ENCODE measurements at places on chromosomes 2 and 18.

GRCh38 chr2:234130777-234131181 is 80.3 kb downstream of the SPP2 start:
- peak; percentile 6 for DNase-seq

GRCh38 chr2:136486115-136486514 is 279.2 kb upstream of the THSD7B start:
- no peak for DNase-seq

DNA sequence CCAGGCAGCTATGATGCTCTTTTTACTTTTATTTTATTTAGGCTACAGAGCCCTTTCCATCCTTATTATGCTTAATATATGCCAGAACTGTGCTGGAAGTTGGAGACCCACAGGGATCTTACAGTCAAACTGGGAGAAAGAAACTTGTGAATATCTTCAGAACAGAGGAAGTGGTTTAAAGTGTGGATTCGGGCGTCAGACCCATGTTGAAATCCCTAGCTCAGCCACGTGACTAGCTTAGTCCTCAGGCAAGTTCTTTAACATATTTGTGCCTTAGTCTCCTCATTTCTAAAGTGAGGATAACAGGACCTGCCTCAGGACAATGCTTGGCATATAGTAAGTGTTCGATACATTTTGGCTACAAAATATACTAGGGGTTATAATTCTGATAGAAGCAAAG is 59.1 kb downstream of the MAP3K20 start:
- peak; percentile 20 for DNase-seq

GRCh38 chr2:122999258-122999657 is 1025.8 kb upstream of the CNTNAP5 start:
- DNase-seq: no peak

GRCh38 chr2:97779141-97779540 is 65.8 kb downstream of the ZAP70 start:
- DNase-seq: no peak

DNA sequence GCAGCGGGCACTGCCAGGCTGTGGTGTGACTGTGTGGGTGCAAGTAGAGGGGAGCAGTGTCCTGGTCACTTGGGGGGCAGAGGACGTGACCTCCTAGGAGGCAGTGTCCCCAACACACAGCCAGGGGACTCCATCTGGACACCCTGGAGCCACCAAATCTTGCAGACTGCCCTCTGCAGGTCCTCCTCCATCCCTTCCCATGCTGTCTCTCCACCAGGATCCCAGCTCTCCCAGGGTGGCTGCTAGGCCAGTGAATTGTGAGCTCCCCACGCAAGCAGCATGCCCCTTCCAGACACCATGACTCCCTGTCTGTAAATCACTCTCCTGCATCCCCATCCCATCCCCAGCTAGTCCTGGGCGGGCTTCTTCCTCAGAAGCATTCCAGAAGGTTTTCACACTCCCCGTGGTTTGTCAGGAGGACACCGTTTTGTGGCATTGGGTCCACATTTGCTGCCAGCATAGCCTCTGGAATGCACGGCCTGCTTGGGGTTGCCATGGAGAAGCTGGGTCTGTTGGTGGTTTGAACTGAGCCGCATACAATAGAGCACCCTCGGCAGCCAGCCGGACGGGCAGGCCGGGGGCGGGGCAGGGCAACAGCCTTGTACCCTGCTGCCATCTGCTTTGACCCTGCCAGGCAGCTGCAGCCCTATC is 210.7 kb downstream of the KLHL29 start:
- DNase-seq: no peak

DNA sequence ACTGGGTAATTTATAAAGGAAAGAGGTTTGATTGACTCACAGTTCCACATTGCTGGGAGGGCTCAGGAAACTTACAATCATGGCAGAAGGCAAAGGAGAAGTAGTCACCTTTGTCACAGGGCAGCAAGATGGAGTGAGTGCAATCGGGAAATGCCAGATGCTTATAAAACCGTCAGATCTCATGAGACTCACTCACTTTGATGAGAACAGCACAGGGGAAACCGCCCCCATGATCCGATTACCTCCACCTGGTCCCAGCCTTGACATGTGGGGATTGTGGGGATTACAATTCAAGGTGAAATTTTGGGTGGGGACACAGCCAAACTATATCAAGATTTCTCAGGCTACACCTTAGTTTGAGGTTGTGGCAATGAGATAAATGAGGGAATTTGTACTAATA is 54.9 kb downstream of the AKAIN1 start:
- DNase-seq: no peak

GRCh38 chr18:57073501-57074187 is 73.2 kb upstream of the BOD1L2 start:
- DNase-seq: no peak

- no peak for DNase-seq
These were observed 25.1 kb upstream of the SGPP2 start for GRCh38 chr2:222399038-222399783.

GRCh38 chr18:60044290-60045006 is 144.7 kb downstream of the PMAIP1 start:
- no peak for DNase-seq

DNA sequence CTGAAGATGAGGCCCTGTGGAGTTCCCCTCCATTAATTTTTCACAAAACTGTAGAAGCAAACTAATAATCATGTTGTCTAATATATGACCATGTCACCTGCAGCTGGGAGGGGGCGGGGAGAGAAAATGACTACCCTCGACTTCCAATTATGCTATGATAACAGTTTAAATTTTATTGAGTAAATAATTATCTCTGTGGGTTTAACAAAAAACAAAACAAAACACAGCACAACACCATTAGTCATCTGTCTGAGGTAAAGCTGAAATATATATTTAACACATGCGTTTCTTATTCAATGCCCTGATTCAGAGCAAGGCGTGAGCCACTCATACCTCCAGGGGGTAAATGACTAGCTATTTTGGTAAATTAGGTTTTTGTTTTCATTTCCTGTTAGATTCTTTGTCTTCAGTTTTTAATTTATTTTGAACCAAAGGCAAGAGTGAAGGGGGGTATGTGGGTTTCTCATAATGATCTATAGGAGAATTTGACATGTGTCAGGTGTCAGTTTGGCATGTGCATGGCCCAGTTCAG is 77.4 kb upstream of the ZCCHC2 start:
- no peak for DNase-seq

DNA sequence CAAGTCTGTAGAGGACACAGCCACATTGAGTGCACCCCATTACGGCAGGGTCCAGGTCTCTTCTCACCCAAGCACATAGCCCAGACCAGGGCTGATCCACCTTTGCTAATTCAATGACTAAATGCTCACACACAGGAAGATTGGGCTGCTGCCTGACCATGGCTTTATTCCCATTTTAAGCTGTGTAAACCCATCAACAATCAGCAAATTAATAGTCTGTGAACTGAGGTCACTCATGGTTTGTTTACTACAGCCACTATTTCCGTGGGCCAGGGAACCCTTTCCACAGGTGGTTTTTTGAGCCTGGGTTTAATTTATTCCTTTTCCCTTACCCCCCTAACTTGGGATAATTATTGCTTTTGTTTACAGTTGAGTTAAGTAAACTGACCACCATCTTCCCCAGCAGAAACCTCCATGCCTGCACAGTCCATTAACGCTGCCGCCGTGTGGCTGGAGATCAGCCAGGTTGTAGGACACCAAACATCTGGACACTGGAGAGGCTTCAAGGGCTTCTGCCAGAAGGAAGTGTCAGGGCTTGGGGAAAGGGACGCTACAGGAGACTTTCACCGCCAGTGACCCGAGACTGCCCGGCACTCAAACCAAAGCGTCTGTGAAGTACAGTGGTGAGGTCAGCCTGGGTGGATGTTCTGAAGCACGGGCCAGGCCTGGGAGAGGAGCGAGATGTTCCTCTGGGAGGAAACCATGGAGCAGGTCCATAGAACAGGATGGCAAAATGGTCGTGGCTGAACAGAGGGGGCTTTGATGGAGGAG is 282.9 kb downstream of the DYSF start:
- DNase-seq: no peak

DNA sequence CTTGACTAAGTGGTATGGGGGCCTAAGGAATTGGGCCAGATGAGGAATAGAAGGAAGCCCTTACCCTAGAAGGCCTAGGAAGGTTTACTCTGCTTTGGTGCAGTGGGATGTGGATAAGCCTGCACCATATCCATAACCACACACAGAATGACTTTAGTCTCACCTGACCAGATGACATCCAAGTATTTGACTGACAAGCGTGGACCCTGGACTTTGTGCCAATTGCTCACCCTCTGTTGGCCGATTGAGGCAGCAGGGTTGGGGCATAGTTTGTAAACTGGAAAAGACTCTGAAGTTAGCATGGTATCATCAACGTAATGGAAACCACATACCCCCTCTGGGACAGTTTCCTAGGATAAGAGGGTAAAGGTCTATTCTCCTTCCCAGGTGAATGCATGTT is 36.5 kb upstream of the SERPINE2 start:
- DNase-seq: no peak

DNA sequence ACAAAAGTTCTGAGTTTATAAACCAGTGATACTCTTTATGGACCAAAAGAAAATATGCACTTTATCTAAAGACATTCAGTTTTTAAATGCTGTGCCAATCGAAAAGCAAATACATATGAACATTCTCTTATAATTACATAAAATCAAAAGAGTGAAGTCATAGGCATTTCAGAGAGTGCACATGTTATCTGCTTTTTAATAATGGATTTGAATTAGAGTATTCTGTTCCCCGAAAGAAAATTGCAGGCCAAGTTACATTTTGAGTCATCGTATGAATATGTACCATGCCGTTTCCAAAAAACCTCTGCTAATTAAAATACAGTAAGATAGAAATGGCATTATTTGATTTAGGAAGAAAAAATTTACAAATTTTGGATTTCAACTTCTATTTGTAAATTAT is 565.7 kb downstream of the ZEB2 start:
- no peak for DNase-seq

Measured in activated CD4-positive, alpha-beta memory T cell treated with anti-CD3 and anti-CD28 coated beads, Interleukin-2, amount 10 ng/mL, durations not matched to agents 7 days and 5 days (primary cell).